ENCODE measurements at places on chromosomes 2 and 18.
A peak's percentile ranks its signal among the peaks of the same experiment; 100 is the strongest.

DNA sequence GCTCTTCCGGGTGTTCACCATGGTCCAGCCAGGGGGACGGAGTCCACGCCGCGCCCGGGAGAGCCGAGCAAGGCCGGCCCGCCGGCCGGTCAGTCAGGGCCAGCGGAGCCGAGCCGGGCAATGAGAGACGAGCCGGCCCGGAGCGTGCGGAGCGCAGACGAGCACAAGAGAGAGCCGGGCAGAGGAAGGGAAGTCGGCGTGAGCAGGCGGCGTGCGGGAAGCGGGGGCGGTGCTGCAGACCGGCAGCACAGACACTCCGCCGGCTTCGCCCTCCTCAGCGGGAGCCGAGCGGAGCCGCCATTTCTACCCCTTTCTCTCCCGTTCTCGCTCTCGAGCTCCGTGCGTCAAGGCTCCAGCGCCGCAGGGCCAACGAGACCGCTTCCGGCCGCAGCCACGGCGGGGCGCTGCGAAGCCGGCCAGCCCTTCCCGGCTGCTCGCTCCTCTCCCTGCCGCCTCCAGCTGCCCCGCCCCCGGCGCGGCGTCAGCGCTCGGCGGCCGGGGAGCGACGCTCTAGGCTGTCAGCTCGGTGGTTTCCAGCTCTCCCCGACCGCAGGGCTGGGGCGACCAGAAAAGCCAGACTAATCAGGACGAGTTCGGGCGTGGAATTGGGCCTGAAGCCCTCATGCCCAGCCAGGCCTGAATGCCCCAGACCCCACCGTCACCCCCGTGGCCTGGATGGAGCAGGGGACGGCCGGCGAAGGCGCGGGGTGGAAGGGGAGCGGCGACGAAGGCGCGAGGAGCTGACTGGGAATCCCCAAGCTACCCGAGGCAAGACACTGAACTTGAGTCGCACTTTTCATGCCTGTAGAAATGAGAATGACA lies at the start of gene ATAD2B:
Gene ATAD2B, minus strand, starts transcription at position 374 of the 822 bp plus-strand sequence. Its CDS starts 353 bp downstream, at position 21.
- H3K4me3 ChIP-seq = peak within 1 kb of the TSS; percentile 91
- DNase-seq = peak; percentile 89
- peaks cover 28% of the 10 kb centered on the region for H3K4me1 ChIP-seq
- peak within 1 kb of the TSS; percentile 99 for H3K27ac ChIP-seq
- H3K36me3 ChIP-seq = no peaks in the 10 kb centered on the region
- H3K27me3 ChIP-seq = no peaks in the 10 kb centered on the region

- H3K27ac ChIP-seq = no peak overlapping the region
- no peaks in the 10 kb centered on the region for H3K4me1 ChIP-seq
- no peaks in the 10 kb centered on the region for H3K27me3 ChIP-seq
These were observed 12.0 kb downstream of the NEDD4L start for GRCh38 chr18:58055890-58056558.

GRCh38 chr18:76538846-76539245 lies 43.8 kb upstream of the ZNF516 start:
- H3K27me3 ChIP-seq = no peaks in the 10 kb centered on the region
- no peak overlapping the region for H3K27ac ChIP-seq
- no peak for DNase-seq
- no peak overlapping the region for H3K4me3 ChIP-seq
- no peaks in the 10 kb centered on the region for H3K4me1 ChIP-seq

GRCh38 chr18:54829856-54830255 lies 1.6 kb downstream of the RAB27B start:
- H3K27me3 ChIP-seq = peaks cover 3% of the 10 kb centered on the region
- H3K4me3 ChIP-seq = no peak overlapping the region
- DNase-seq = no peak

DNA sequence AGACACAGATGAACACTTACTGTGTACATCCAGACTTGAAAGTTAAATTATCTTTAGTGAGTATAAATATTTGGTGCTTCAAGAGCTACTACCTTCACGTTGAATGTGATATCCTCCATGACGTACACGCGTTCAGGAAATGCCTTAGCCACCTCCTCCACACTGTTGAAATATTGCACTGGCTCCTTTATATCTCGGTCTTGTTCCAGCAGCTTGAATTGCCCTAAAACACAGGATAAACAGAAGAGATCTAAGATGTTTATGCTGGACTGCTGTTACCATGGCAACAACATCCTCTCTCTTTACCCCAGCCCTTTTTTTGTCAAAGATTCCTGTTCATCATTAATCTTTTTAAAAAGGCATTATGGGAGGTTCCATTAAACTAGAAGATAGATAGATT lies 120.3 kb downstream of the MEP1B start:
- H3K4me1 ChIP-seq = no peaks in the 10 kb centered on the region
- no peak overlapping the region for H3K4me3 ChIP-seq
- no peaks in the 10 kb centered on the region for H3K27me3 ChIP-seq
- H3K36me3 ChIP-seq = no peaks in the 10 kb centered on the region
- no peak overlapping the region for H3K27ac ChIP-seq

DNA sequence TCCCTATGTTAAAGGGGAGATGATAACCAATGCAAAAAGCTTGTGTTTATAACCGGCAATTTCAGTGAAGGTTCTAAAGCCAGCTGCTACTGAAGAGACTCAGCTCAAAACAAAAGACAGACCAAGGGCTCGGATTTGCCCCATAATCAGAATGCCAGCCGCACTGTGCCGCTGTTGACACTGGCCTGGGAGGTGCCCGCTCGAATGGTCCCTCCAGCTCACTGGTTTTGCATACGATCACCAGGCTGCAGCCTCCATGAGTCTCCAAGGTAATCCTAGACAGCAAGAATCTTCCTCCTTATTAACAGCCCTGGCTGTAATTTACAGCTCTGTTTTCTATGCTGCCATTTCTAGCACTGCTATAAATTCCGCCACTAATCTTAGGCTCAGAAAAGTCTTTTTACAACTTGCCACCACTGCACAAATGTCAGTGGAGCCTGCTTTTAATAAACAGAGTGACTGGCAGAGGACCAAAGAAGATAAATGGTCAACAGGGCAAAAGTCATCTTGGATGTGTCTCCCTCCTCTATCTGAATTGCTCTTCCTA lies 155.7 kb upstream of the SH3BP4 start:
- H3K4me3 ChIP-seq = no peak overlapping the region
- H3K4me1 ChIP-seq = no peaks in the 10 kb centered on the region
- H3K36me3 ChIP-seq = no peaks in the 10 kb centered on the region
- no peak for DNase-seq
- H3K27ac ChIP-seq = no peak overlapping the region

- DNase-seq = no peak
- H3K27ac ChIP-seq = no peak overlapping the region
- no peak overlapping the region for H3K4me3 ChIP-seq
- H3K27me3 ChIP-seq = no peaks in the 10 kb centered on the region
- no peaks in the 10 kb centered on the region for H3K36me3 ChIP-seq
These were observed 41.7 kb downstream of the AGAP1 start for GRCh38 chr2:235535423-235536130.

- no peak overlapping the region for H3K27ac ChIP-seq
- H3K36me3 ChIP-seq = no peaks in the 10 kb centered on the region
- H3K27me3 ChIP-seq = peaks cover 5% of the 10 kb centered on the region
These were observed 128.3 kb downstream of the SH3BP4 start for GRCh38 chr2:235080101-235080500.

GRCh38 chr18:79698668-79699335 lies 19.2 kb downstream of the CTDP1 start:
- no peak overlapping the region for H3K4me3 ChIP-seq
- no peaks in the 10 kb centered on the region for H3K27me3 ChIP-seq
- no peak overlapping the region for H3K27ac ChIP-seq
- peaks cover 79% of the 10 kb centered on the region for H3K36me3 ChIP-seq
- DNase-seq = no peak
- H3K4me1 ChIP-seq = no peaks in the 10 kb centered on the region

GRCh38 chr18:80233899-80234298 lies 13.4 kb downstream of the PARD6G start:
- H3K4me1 ChIP-seq = no peaks in the 10 kb centered on the region
- H3K27me3 ChIP-seq = no peaks in the 10 kb centered on the region
- H3K36me3 ChIP-seq = no peaks in the 10 kb centered on the region

DNA sequence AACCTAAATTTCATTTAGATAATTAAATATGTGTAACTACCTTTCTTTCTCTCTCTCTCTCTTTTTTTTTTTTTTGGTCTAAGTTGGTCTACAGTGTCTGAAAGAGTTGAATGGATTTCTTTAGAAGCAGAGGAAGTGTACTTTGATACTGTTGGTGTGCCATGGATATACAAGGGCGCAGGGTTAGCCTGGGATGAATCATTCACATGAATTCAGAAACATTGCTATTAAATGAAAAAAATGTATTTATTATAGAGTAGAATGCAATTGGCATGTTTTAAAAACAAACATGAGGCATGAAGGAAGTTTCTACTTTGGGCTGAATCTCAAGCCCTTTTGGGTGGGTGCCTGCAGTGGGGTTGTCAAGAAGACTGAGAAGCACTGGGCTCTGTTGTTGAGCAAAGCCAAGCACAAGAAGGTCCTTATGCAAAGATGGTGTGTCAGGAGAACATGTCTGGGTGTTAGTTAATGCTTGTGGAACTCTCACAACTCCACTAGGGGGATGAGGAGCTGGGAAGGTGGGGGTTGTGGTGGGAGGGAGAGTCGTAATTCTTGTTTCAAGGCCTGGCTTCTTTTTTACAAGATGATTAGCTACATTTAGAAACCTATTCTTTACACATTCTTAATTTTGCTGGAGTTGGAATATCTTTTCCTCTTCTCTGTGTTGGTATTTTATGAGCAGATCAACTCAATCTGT lies 57.9 kb downstream of the LYPD6 start:
- no peaks in the 10 kb centered on the region for H3K4me1 ChIP-seq
- DNase-seq = no peak
- H3K27me3 ChIP-seq = no peaks in the 10 kb centered on the region
- H3K36me3 ChIP-seq = no peaks in the 10 kb centered on the region
- no peak overlapping the region for H3K4me3 ChIP-seq

- no peaks in the 10 kb centered on the region for H3K36me3 ChIP-seq
- H3K27me3 ChIP-seq = no peaks in the 10 kb centered on the region
- H3K27ac ChIP-seq = peak overlapping the region; percentile 91
- DNase-seq = no peak
- H3K4me1 ChIP-seq = peaks cover 53% of the 10 kb centered on the region
These were observed 138.7 kb downstream of the PTGR3 start for GRCh38 chr18:75070235-75070624.

- H3K4me1 ChIP-seq = peaks cover 4% of the 10 kb centered on the region
- no peaks in the 10 kb centered on the region for H3K36me3 ChIP-seq
- no peaks in the 10 kb centered on the region for H3K27me3 ChIP-seq
- H3K27ac ChIP-seq = no peak overlapping the region
- no peak overlapping the region for H3K4me3 ChIP-seq
These were observed 29.5 kb downstream of the MARCO start for GRCh38 chr2:118971245-118972122.

DNA sequence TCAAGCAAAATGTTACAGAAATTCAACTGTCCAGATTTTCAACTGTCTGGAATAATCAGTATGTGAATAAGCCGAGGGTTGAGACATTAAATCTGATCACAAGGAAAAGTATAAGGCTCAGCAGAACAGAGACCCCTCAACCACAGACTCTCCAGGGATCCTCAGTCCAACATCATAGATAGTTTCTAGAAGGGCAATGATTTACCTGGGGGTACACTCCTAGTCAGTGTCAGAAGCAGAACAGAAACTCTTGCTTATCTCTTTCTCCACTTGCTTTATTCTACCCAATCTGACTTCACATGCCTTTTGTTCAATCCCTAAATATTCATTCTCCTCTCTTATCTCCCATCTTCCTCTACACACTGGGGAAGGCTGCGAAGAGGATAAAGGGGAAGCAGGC lies 36.4 kb downstream of the ICOS start:
- H3K36me3 ChIP-seq = no peaks in the 10 kb centered on the region
- H3K4me1 ChIP-seq = no peaks in the 10 kb centered on the region
- H3K27me3 ChIP-seq = no peaks in the 10 kb centered on the region
- no peak overlapping the region for H3K27ac ChIP-seq

DNA sequence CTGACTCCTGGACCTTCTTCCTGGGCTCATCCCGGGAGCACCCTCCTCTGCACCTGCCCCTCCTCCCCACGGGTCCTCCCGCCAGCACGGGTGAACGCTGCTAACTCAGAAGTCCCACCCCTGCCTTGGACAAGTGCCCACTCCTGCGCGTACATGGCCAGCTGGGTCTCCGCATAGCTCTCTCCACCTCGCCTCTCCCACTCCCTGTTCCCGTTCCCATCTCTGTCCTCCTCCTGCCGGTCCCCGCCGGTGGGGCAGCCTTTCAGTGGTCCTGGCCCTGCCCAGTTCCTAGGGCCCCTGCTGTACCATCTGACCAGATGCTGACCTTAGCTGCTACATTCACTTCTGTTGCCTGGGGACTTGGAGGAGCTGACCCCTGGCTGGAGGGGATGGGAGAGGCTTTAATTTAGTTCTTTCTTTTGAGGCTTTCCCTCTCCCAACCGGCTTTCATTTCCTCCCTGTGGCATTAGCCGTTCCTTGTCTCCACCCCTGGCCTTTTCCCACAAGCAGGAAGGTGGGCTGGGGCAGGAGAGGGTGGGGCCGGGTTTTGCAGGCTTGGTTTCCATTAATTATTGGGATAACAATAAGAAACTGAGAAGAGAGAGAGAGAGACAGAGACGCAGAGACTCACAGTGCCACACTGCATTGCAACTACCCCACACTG lies 136.1 kb downstream of the SH3BP4 start:
- H3K36me3 ChIP-seq = no peaks in the 10 kb centered on the region
- H3K27me3 ChIP-seq = peaks cover 6% of the 10 kb centered on the region
- no peak for DNase-seq
- H3K27ac ChIP-seq = no peak overlapping the region
- no peaks in the 10 kb centered on the region for H3K4me1 ChIP-seq
- no peak overlapping the region for H3K4me3 ChIP-seq

GRCh38 chr2:84278386-84278785 lies 180.7 kb downstream of the SUCLG1 start:
- peaks cover 20% of the 10 kb centered on the region for H3K4me1 ChIP-seq
- no peaks in the 10 kb centered on the region for H3K36me3 ChIP-seq
- no peak overlapping the region for H3K27ac ChIP-seq
- peak; percentile 17 for DNase-seq
- no peak overlapping the region for H3K4me3 ChIP-seq
- H3K27me3 ChIP-seq = no peaks in the 10 kb centered on the region

DNA sequence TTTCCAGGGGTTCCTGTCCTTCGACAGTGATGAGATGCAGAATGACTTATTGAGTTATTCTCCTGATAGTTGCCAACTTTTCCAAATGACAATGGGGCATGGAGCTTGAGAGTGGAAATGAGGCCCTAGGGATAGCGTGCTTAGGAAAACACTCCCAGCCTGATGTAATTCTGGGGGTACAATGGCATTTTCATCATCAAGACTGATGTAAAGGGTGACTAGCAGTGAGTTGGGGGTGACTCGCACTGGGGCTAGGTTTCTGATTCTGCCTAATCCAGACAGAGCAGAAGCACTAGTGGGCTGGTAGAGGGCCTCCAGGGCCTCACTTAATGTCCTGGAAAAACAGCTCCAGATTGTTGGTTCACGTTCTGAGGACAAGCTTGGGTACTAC lies 34.0 kb upstream of the IL37 start:
- H3K4me3 ChIP-seq = no peak overlapping the region
- H3K36me3 ChIP-seq = no peaks in the 10 kb centered on the region
- DNase-seq = no peak
- peaks cover 2% of the 10 kb centered on the region for H3K4me1 ChIP-seq
- peaks cover 1% of the 10 kb centered on the region for H3K27me3 ChIP-seq

- no peaks in the 10 kb centered on the region for H3K4me1 ChIP-seq
- H3K4me3 ChIP-seq = no peak overlapping the region
- no peak for DNase-seq
- H3K27ac ChIP-seq = no peak overlapping the region
- H3K27me3 ChIP-seq = peaks cover 4% of the 10 kb centered on the region
These were observed 363.6 kb upstream of the HS6ST1 start for GRCh38 chr2:128682266-128682665.

- no peaks in the 10 kb centered on the region for H3K27me3 ChIP-seq
- DNase-seq = no peak
- no peak overlapping the region for H3K4me3 ChIP-seq
- no peaks in the 10 kb centered on the region for H3K36me3 ChIP-seq
- H3K27ac ChIP-seq = no peak overlapping the region
These were observed 28.4 kb upstream of the UGGT1 start for GRCh38 chr2:128062571-128062970.

Data from CD4-positive, alpha-beta T cell (primary cell).